Thoracic aorta (tissue), 2 donors: ENCODE measurements at places on chromosomes 12 and 14.

- no peak for DNase-seq
These were observed 19.8 kb upstream of the PALS1 start for GRCh38 chr14:67221248-67221981.

GRCh38 chr12:42130672-42131402 lies 13.8 kb downstream of the GXYLT1 start:
- no peak for DNase-seq

DNA sequence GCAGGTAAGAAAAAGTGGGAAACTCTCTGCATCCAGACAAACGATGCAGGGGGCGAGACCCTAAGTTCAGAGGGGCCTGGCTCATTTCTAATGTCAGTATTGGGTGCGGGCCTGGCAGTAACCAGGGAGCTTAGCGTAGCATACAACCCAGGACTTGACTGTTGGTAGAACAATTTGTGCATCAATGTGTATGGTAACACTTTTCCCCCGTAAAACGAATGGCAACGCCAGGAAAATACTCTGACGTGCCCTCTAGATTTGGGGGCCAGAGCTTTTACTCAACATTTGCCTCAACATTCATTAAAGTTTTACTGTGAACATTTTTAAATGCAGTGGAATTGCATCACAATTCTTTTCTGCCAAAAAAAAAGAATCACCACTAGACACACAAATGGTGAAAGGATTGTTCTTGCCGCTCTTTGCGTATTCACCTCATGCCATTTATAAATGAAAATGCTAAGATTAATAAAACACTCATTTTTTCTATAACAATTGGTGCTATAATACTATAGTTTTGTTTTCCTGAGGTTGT lies 867 bp downstream of the RHOJ start:
- DNase-seq = no peak

DNA sequence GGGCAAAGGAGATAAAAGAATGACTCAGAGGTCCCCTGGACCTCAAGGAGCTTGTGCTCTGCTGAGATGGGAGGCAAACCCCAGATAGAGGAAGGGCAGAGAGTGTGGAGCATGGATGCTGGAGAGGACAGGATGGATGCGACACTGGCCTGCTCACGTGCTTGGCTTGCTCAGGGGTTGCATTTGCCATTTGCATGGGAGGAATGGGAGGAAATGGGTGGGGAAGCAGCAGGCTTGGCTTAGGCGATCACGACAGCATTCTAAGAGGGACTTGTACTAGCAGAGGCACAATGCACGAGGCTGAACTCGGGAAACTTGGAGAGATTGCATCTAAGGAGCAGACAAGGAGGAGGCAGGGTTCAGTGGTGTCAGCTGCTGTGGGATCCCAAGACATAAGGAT lies 19.8 kb downstream of the CD9 start:
- no peak for DNase-seq

DNA sequence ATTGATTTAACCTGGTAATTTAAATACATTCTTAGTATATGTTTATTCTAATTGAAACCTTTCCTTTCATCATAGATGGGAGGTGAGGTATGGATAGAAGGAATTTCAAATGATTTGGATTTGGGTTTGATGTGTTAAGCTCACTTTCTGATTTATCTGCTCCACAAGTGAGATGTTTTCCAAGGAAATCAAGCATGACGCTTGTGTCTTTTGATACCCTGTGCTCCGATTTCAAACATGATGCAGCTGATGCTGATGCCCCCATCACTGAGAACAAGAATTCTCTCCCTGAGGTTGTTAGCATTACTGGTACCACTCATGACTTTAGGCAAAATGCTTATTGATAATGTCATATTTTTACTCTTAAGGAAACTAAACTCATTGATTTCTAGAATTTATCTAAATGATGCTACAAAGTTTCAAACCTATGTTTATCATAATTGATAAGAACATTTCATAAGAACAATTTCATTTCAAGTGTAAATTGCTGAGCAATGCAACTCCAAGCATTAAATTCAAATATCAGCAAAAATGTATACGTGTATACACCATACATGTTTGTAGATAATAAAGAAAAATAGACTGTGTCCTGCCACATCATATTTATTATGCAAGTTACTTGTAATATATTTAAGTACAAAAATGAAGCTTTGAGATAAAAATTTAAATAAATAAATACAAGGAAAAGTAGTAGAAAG lies 75.5 kb upstream of the LRIG3 start:
- DNase-seq = no peak

GRCh38 chr12:75334384-75335030 lies at the start of gene GLIPR1L1:
Gene GLIPR1L1 (plus strand): TSS chr12:75334670. CDS start chr12:75334729, 59 bp downstream.
- peak; percentile 78 for DNase-seq

DNA sequence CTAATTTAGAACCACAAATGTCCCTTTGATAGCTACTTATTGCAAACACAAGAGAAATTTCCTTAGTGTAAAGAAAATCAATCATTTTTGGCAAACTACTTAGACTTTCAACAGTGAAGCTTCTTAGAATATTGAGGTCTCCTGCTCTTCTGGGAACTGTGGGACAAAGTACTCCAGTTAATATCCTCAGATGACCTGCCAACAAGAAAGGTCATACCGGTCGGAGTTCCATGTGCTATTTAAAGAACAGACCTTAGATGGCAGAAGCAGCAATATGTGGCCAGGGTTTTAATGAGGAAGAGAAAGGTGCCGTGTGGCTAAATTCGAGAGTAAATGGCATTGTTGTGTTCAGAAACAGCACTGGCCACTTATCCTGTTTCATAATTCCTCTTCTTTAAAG lies 114.7 kb upstream of the AMIGO2 start:
- DNase-seq = no peak
